ENCODE measurements at places on chromosomes 6 and 20.

DNA sequence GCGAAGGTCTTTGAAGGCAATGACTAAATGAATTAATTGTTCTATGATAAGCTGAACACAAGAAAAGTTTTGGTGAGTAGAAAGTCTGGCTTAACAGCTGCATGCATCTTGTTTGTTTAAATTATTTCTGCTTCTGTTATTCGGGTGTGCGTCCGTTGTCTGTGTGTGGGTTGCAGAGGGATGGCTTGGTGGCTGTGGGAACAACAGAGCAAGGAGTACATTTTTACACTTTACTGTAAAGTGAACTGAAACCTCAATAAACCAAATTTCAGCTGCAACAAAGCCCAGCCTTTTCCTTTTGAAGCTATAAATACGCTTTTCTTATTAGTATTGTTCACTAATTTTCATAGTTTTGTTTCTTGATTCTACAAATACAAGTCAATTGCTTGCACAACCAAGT lies 3.5 kb upstream of the LAMP5 start:
- DNase-seq, result no peak

- no peak for DNase-seq
Observed at GRCh38 chr6:42295181-42295580, 77.5 kb upstream of the MRPS10 start.

DNA sequence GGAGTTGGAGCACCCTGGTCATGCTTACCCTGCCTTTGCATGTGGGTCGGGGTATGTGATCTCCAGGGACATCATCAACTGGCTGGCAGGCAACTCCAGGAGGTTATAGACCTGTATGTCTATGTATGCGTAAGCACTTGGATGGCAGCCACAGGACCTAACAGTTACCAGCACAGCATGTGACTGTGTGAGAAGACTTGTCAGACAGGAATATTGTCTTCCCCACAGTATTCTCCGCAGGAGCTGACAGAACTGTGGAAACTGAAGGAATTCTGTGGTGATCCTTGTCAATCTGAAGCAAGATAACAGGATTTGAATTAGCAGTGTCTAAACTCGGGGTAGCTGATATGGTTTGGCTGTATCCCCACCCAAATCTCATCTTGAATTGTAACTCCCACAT lies 59.2 kb downstream of the TMEM244 start:
- no peak for DNase-seq

- DNase-seq, result no peak
Observed at GRCh38 chr6:50120300-50120699, 70.6 kb upstream of the DEFB112 start.

Measured in midbrain (tissue), 1 donor.